ENCODE measurements at places on chromosomes 13 and 19. TPM values are rescaled to one million over a fixed set of nuclear protein-coding genes. Genes with fewer than 3 reads are reported as not detected.

The TPTE2 gene
- 0.17 TPM for polyA plus RNA-seq

GRCh38 chr19:6204212-6204611 lies 68.7 kb downstream of the ACSBG2 start:
- no peaks in the 10 kb centered on the region for H3K27me3 ChIP-seq
- H3K4me1 ChIP-seq = no peaks in the 10 kb centered on the region

- H3K27ac ChIP-seq = no peak overlapping the region
- no peaks in the 10 kb centered on the region for H3K36me3 ChIP-seq
- no peak for DNase-seq
- no peak overlapping the region for H3K4me3 ChIP-seq
- H3K27me3 ChIP-seq = no peaks in the 10 kb centered on the region
Observed at GRCh38 chr19:28541029-28541428, 671.9 kb downstream of the UQCRFS1 start.

GRCh38 chr13:41613471-41613870 lies 156.1 kb downstream of the RGCC start:
- DNase-seq = no peak
- no peak overlapping the region for H3K4me3 ChIP-seq
- peak overlapping the region; percentile 16 for H3K27ac ChIP-seq
- H3K36me3 ChIP-seq = peaks cover 20% of the 10 kb centered on the region
- H3K4me1 ChIP-seq = peaks cover 7% of the 10 kb centered on the region
